Stimulated activated CD4-positive, alpha-beta T cell treated with anti-CD3 and anti-CD28 coated beads, Interleukin-4, amount 100 ng/mL, for 1 hour (primary cell): ENCODE measurements at places on chromosomes 12 and 14.

GRCh38 chr12:8831116-8831515, 8.7 kb downstream of the A2ML1 start:
- DNase-seq, result no peak

GRCh38 chr12:68439368-68440045, 107.3 kb upstream of the MDM1 start:
- no peak for DNase-seq

DNA sequence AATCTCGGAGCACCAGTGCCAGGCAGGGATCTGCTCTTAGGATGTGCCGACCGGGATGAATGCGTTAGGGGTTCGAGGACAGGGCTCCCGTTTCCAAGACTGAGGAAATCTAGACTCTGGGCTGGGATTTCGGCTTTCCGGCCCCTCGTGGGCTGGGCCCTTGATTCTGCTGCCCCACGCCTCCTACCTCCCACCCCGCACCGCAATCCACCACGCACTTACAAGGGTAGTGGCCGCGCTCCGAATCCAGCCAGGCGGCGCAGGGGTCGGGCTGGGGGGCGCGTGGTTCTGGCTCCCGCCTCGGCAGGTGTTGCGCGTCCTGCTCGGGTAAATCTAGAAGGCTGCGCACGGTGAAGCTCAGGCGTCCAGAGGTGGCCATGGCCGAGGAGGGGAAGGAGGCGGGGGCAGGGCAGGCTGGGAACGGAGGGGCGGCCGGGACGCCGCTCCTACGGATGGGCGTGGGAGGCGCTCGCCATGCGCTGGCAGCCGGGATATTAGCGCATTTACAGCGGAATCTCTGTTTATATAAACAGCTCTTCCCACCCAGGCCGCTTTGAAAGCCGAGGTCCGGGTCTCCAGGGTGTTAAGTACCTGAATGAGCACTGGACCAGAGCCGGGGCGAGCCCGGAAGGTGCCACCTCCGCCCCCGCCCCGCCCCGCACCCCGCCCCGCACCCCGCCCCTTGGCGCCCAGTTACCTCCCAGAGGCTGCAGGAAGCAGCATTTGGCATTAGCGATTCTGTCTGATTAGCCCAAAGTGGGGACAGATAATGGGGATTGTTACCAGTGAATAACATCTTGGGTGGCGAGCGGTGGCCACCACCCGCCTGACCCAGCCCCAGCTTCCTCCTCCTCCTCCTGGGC, at the start of gene NKX2-8:
TSS of gene NKX2-8 (minus strand) at position 604 of the 863 bp plus-strand sequence. CDS start at position 379, 225 bp downstream.
- DNase-seq, result no peak

DNA sequence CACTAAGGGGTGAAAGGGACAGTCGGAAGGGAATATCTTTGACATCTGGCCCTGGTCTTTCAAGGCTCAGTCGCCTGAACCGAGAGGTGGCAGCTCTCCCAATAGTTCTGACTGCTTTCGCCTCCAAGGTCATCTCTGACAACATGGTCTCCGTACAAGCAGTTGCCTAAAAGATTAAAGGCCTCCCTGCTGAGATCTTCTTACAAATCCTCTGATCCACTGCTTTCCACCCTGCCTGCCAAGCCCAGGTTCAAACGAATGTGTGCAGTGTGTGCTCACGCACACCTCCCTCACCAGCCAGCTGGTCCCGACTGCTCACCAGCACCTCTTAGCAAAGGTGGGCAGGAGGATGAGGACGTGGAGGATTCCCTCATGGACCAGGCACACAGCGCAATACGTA, 10.4 kb downstream of the B4GALNT3 start:
- DNase-seq, result no peak

GRCh38 chr14:37145395-37145794, 27.0 kb downstream of the SLC25A21 start:
- DNase-seq, result no peak

DNA sequence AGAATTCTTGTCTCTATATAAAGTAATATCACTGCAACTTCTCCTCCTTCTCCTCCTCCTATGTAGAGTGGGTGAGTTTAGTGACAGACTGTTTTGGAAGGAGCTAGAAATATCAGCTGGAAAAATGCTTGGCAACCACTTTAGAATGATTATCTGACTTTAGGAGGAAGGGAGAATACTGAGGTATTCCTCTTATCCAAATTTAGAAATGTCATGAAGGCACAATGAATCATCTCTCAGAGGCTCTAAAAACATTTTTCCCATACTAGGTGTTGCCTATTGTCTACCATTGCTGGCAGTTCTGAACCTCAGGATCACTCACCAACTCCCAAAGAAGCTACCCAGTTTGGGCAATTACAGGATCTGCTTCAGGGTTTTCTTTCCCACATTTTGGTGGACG, 306.6 kb upstream of the ATP2B1 start:
- DNase-seq, result no peak

DNA sequence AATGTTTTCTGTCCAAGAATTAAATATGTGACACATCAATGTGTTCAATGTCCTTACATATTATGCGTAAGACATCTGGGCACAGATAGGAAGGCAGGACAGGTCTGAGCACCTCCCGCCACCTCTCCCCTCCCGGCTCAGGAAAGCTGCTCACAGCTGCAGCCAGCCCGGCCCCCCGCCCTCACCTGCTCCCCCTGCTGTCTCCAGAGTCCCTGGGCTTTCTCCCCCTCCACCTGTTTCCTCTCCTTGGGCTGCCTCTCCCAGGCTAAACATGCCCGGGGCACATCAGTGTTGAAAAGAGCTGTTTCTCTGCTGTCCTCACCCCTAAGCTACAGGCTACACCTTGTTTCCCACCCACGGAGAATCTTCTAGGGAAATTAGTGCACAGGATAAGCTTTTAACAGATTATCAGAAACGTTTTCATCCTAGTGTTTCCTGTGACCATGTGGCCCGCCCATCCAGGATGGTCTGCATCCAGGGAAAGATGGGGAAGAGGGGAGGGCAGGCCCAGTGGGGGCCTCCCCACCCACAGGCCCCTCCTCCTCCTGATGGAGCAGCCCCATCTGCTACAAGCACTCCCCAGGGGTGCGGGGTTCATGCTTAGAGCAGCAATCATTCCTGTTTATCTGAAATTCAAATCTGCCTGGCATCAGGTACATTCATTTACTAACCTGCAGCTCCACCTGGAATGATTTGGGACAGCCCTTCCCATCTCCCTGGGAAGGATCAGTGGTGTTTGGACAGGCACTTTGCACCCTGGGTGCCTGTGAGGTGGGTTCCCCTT, 273.8 kb upstream of the SFSWAP start:
- no peak for DNase-seq

GRCh38 chr14:102487204-102487577, 22.4 kb downstream of the ANKRD9 start:
- no peak for DNase-seq

DNA sequence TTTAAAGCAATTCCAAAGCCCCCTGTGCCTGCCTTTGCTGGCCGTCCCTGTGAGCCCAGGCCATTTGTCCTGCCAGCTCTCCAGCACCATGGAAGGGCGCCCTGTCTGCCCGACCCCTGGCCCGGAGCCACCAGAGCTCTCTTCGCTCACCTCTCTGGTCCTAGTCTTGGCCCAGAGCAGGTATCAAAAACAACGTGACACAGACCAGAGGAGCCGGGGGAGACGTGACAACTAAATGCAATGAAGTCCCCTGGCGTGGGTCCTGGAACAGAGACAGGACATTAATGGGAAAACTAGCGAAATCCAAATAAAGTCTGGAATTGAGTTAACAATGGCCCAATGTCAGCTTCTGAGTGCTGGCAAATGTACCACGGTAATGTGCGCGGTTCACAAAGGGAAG, 83.2 kb upstream of the DIO3 start:
- DNase-seq, result no peak
